AG04450 (cell line): ENCODE measurements at places on chromosomes 2 and 18. TPM values are rescaled to one million over a fixed set of nuclear protein-coding genes. Genes with fewer than 3 reads are reported as not detected.

DNA sequence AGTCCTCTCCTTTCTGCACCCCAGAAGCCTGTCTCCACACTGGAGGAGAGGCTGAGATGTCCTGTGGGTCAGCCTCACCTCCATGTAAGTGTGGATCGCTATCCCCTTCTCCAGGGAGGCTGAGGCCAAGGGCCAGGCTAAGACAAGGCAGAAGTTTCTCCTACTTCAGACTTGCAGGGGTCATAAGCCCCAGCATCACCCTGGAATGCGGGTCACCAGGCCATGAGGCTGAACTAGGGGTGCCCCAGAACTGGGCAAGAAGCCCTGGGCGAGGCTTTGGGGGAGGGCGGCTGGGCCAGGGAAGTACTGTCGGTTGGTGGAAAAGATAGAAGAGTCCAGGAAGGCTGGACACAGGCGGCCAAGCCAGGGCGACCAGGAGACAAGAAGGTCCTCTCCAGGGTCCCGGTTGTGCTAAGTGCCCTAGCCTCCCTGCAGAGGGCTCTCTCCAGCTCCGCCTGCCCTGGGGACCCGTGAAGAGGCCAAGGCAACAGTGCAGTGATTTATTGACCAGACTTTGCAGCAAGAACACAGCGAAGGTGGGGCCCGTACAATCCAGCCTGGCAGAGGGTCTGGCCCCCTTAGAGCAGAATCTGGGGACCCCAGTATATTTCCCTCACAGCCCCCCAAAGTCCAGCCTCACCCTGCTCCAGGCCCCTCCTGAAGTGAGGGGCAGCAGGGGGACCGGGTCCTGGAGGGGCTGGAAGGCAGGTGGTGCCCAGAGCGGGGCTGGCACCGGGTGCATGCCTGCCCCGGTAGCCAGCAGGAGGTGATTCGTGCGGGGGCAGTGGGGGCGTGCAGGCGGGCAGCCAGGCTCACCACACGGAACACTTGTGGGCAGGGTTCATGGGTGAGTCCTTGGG, 8.1 kb downstream of the ECEL1 start:
- no peak for DNase-seq

GRCh38 chr2:107392241-107392704, 434.4 kb upstream of the RGPD4 start:
- DNase-seq, result no peak

DNA sequence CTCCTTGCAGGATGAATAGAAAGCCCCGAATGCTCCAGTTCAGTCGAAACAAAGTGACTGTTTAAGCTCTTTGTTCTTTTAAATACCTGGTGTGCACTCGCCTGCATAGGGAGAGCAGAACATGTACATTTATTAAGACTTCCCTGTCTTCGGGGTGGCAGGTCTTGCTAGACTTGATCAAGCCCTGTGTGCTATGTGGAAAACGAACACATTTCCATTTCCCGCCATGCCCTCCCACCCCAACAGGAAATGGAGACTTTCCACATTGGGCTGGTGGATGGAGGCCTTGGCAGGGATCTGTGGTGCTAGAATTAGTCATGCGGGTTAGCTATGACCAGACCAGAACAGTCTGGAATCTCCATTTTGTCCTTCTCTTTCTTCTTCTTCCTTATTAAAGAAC, 321.0 kb upstream of the THSD7B start:
- no peak for DNase-seq

GRHL1 gene
- 0.55 and 0.64 TPM in 2 replicates for polyA plus RNA-seq

- no peak for DNase-seq
Measured at GRCh38 chr2:71207601-71208000, 19.3 kb downstream of the PAIP2B start.

GRCh38 chr2:42890791-42891355, 98.5 kb upstream of the HAAO start:
- DNase-seq, result no peak

GRCh38 chr18:79480171-79481045, 84.7 kb downstream of the NFATC1 start:
- no peak for DNase-seq

SH3RF3 gene
- polyA plus RNA-seq, result 5.7 and 7.0 TPM in 2 replicates
